ENCODE measurements at places on chromosomes 3 and 15. TPM values are rescaled to one million over a fixed set of nuclear protein-coding genes. Genes with fewer than 3 reads are reported as not detected.

DNA sequence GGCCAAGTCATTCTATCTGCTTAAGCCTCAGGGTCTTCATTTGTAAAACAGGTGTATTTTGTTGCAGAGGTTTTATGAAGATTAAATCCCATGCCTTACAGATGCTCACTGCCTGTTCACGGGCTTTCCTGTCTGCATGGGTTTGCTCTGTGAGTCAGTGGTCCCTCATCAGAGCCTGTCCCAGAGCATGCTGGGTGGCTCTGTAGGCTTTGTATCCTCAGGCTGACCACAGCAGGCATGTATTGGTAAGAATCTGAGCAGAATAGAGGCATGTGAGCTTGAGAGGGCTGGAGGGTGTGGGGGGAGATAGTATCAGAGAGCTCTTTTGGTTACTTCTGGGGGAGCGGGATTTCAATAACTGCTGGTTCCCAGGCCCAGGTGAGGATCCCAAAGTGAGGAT lies 45.4 kb upstream of the PLXNA1 start:
- no peaks in the 10 kb centered on the region for H3K36me3 ChIP-seq
- H3K4me3 ChIP-seq = no peak overlapping the region
- no peak for DNase-seq
- no peak overlapping the region for H3K27ac ChIP-seq

DNA sequence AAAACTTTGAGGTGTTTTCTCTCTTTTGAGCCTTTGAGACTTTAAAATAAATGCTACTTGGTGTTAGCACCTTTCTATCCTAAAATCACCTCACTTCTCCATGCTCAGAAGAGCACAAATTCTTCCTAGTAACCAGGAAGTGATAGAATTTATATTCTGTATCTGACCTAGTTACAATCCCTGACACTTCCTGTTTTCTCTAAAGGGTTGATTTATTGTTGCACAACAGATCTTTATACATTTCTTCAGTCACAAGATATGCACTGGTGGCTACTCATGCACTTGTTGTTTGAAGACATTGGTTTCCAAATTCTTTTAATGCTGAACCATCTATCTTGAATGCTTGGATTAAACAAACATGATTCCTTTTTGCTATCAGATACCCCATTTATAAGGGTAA lies 47.2 kb upstream of the CNTN3 start:
- H3K36me3 ChIP-seq = no peaks in the 10 kb centered on the region
- H3K27me3 ChIP-seq = no peaks in the 10 kb centered on the region
- H3K4me1 ChIP-seq = no peaks in the 10 kb centered on the region
- no peak for DNase-seq
- no peak overlapping the region for H3K27ac ChIP-seq
- no peak overlapping the region for H3K4me3 ChIP-seq

GRCh38 chr3:160038862-160039562 lies 50.4 kb downstream of the IL12A start:
- H3K4me1 ChIP-seq = peaks cover 3% of the 10 kb centered on the region
- peaks cover 16% of the 10 kb centered on the region for H3K27me3 ChIP-seq
- no peak overlapping the region for H3K27ac ChIP-seq
- no peaks in the 10 kb centered on the region for H3K36me3 ChIP-seq
- H3K4me3 ChIP-seq = peak overlapping the region; percentile 53

GRCh38 chr3:155890671-155891190 lies 20.3 kb downstream of the GMPS start:
- H3K4me1 ChIP-seq = peaks cover 2% of the 10 kb centered on the region
- H3K27ac ChIP-seq = no peak overlapping the region
- no peak overlapping the region for H3K4me3 ChIP-seq
- DNase-seq = peak; percentile 61
- peaks cover 2% of the 10 kb centered on the region for H3K36me3 ChIP-seq

EFCC1 gene
- total RNA-seq = not detected

- peak; percentile 26 for DNase-seq
- H3K4me1 ChIP-seq = no peaks in the 10 kb centered on the region
- H3K27me3 ChIP-seq = peaks cover 54% of the 10 kb centered on the region
- H3K27ac ChIP-seq = no peak overlapping the region
These were observed 1.1 kb upstream of the TRIM71 start for GRCh38 chr3:32816439-32817256.

C3orf20 gene
- total RNA-seq = not detected

GRCh38 chr3:127040216-127040615 lies 57.3 kb downstream of the PLXNA1 start:
- H3K27me3 ChIP-seq = no peaks in the 10 kb centered on the region
- no peak overlapping the region for H3K27ac ChIP-seq
- no peaks in the 10 kb centered on the region for H3K36me3 ChIP-seq
- no peak for DNase-seq
- H3K4me3 ChIP-seq = no peak overlapping the region

GRCh38 chr3:53238051-53238850 lies 17.6 kb downstream of the TKT start:
- H3K27ac ChIP-seq = peak overlapping the region; percentile 70
- no peak overlapping the region for H3K4me3 ChIP-seq
- no peaks in the 10 kb centered on the region for H3K27me3 ChIP-seq
- peak; percentile 98 for DNase-seq
- peaks cover 24% of the 10 kb centered on the region for H3K4me1 ChIP-seq
- H3K36me3 ChIP-seq = peaks cover 50% of the 10 kb centered on the region

DNA sequence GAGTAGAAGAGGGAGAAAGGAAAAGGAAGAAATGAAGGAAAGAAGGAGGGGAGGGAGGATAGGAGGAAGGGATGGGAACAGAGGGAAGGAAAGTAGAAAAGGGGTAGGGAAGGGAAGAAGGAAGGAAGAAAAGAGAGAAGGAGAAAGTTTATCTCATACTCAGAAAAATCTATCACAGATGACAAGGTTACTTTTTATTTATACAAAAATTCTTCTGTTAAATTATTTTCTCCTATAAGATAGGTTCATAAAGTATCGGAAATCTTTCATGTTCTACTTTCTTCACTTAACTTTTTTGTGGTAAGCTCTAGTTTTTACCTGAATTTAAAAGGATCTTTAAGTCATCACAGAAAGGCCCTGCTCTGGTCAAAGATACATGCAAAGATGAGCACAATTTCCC lies 38.1 kb downstream of the SI start:
- no peak for DNase-seq
- no peaks in the 10 kb centered on the region for H3K27me3 ChIP-seq
- H3K36me3 ChIP-seq = no peaks in the 10 kb centered on the region
- no peak overlapping the region for H3K4me3 ChIP-seq
- no peaks in the 10 kb centered on the region for H3K4me1 ChIP-seq

- no peak overlapping the region for H3K27ac ChIP-seq
- H3K4me3 ChIP-seq = no peak overlapping the region
- H3K27me3 ChIP-seq = no peaks in the 10 kb centered on the region
- H3K36me3 ChIP-seq = no peaks in the 10 kb centered on the region
These were observed 378.8 kb upstream of the RARB start for GRCh38 chr3:25049304-25049703.

GRCh38 chr3:43695863-43696262 lies 5.1 kb downstream of the ABHD5 start:
- no peak for DNase-seq
- H3K27ac ChIP-seq = no peak overlapping the region
- H3K27me3 ChIP-seq = no peaks in the 10 kb centered on the region
- H3K4me3 ChIP-seq = no peak overlapping the region
- peaks cover 9% of the 10 kb centered on the region for H3K4me1 ChIP-seq

- H3K4me1 ChIP-seq = peaks cover 5% of the 10 kb centered on the region
- H3K27me3 ChIP-seq = peaks cover 6% of the 10 kb centered on the region
- H3K4me3 ChIP-seq = no peak overlapping the region
- no peak for DNase-seq
- no peaks in the 10 kb centered on the region for H3K36me3 ChIP-seq
- no peak overlapping the region for H3K27ac ChIP-seq
These were observed 380 bp upstream of the ALS2CL start for GRCh38 chr3:46693892-46694226.

GRCh38 chr15:74400915-74401757 lies 32.6 kb downstream of the SEMA7A start:
- no peaks in the 10 kb centered on the region for H3K27me3 ChIP-seq
- H3K4me3 ChIP-seq = no peak overlapping the region
- no peak for DNase-seq
- H3K36me3 ChIP-seq = no peaks in the 10 kb centered on the region
- H3K4me1 ChIP-seq = peaks cover 24% of the 10 kb centered on the region

- H3K36me3 ChIP-seq = no peaks in the 10 kb centered on the region
- peaks cover 3% of the 10 kb centered on the region for H3K27me3 ChIP-seq
- H3K4me3 ChIP-seq = no peak overlapping the region
- no peaks in the 10 kb centered on the region for H3K4me1 ChIP-seq
These were observed 285.2 kb upstream of the TLE3 start for GRCh38 chr15:70382762-70383458.

KCNH8 gene
- total RNA-seq = under 0.01 TPM

ATP13A4 gene
- total RNA-seq = under 0.01 TPM

- no peaks in the 10 kb centered on the region for H3K36me3 ChIP-seq
- no peak overlapping the region for H3K27ac ChIP-seq
- DNase-seq = no peak
These were observed 54.1 kb upstream of the GSK3B start for GRCh38 chr3:120148187-120148949.

MELTF gene
- 5.0 TPM for total RNA-seq

DNA sequence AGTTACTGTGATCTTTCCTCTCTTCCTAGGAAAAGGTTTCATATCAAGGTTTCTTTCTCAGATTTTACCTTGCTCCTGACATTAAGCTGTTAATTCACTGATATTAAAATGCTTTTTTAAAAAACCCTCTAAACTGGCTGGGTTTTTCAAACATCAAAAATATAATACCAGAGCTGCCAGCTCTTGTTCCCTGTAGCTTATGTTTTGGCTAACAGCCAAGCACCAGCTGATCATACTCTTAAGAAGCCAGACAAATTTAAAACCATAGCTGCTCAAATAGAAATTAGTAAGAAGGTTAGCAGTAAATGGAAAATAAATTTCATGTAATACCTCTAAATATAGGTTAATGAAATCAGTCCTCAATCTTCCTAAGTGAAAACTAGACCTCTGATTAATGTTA lies 657.5 kb downstream of the GRM7 start:
- H3K27ac ChIP-seq = no peak overlapping the region
- peak; percentile 41 for DNase-seq
- H3K4me3 ChIP-seq = no peak overlapping the region
- no peaks in the 10 kb centered on the region for H3K4me1 ChIP-seq
- no peaks in the 10 kb centered on the region for H3K36me3 ChIP-seq
- H3K27me3 ChIP-seq = no peaks in the 10 kb centered on the region
